ENCODE measurements at places on chromosomes 7 and 10.

DNA sequence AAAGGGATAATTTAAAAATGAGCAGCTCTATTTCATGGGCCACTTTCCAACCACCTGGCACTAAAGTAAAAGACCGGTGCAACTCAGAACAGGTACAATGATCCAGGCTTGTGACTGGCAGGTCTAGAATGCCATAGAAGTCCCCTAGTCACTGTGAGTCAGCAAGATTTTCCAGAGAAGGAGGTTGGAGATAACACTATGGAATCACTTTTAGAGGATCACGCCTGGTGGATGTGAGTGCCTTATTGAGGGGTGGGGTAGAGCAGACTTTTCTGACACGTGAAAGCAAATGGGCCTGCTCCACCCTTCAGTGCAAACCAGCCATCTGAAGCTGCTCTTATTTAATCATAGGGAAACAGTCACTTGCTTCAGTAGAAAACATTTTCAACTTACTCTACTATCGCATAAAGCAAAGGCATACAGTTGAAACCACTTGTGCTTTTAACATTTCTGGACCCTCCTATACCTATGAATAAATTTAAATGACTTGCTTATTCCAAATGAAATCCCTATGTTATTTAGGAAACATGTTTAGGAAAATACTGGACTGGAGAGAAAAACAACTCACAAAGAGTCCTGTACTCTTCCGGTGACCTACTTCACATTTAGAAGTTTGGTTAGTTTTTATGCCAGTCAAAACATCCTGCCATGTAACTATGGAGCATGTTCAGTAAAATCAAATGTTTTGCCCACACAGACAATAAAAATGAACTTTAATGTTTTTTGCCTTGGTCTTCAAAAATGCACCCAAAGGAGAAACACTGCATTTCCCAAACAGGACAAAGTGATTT, 21.5 kb upstream of the AKR1C1 start:
- no peak for DNase-seq

DNA sequence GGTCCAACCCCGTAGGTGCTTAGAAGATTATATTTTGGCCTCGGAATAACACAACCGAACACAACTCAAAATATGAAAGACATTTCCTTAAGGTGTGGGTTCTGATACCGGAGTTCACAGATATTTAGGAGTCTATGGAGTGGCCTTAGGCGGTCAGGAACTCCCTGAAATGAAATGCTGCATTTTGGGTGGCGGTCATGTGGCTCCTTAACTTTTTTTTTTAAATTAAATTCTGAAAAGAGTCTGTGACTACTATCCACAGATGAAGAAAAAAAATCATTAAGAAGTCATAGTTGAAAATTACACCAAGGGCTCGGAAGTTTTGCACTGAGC, 290.9 kb upstream of the NFE2L3 start:
- no peak for DNase-seq

GRCh38 chr10:96591946-96592345, 5.1 kb upstream of the TM9SF3 start:
- DNase-seq = no peak

GRCh38 chr7:38142736-38143135, 35.3 kb upstream of the STARD3NL start:
- DNase-seq = no peak

DNA sequence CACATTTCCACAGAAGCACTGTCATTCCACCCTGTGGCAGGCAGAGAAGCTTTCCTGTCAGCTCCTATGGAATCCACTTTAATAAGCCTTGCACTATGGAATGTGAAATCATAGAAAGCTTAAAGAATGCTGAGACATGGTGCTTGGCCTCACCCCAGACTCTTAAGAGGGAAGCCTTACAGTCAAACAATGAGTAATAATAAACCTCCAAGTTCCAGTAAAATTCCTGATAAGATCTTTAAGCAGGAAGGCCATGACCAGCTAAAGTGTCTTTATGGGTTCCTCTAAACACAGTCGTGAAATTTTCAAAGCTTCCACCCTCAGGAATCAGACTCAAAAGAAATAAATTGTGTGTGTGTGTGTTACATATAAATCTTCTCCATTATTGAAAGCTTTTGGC, 11.9 kb upstream of the TEX36 start:
- DNase-seq = no peak

Measured in stimulated activated CD8-positive, alpha-beta memory T cell treated with anti-CD3 and anti-CD28 coated beads, Interleukin-4, amount 100 ng/mL, for 1 hour (primary cell).